NCI-H1048 (cell line): ENCODE measurements at places on chromosomes 2 and 18.

GRCh38 chr18:58753976-58754375 is 82.7 kb downstream of the MALT1 start:
- DNase-seq: no peak

GRCh38 chr2:101152272-101153076 is 1.3 kb upstream of the TBC1D8 start:
- no peak for DNase-seq

DNA sequence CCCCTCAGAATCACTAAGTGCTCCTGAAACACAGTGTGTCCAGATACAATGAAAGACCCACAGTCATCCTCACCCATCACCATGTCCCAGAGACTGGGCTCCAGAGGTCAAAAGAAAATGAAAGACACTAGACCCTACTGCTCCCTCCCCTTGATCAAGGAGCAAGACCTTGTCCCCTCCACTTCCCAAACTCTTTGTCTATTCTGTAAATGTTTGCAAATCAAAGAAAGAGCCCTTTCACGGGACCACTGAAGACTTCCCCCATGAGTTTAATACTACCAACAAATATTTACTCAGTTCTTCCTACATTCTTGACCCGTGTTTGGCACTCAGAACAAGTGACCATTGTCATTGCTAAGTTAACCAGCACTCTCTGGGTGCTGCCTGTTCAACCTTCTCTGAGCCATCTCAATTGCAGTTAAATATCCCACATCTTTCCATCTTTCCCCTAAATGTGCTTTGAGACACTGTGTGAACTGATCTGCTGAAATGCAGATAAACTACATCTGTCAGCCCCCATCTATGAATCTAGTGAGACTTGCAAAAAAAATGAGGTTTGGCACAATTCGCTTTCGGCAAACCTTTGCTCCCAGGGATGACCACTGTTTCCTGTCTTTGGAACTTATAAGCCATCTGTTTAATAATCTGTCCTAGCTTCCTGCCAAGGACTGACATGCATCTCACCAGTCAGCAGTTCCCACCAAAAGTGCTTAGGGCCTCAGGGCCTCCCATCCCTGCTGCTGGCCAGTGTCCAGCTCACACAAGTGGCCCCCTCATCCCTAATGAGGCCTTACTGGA is 170.3 kb downstream of the GFPT1 start:
- no peak for DNase-seq

GRCh38 chr2:23452853-23453420 is 68.0 kb downstream of the KLHL29 start:
- DNase-seq: no peak

DNA sequence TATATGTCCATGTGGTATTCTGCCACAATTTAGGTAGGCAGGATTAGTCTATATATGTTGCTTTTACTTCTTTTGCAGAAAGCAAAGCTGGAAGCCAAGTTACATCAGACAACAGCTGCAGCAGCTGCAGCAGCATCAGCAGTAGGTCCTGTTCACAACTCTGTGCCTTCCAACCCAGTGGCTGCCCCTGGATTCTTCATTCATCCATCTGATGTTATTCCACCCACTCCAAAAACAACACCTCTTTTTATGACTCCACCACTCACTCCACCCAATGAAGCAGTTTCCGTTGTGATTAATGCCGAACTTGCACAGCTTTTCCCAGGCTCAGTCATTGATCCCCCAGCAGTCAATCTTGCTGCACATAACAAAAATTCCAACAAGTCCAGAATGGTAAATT is 107.6 kb downstream of the BIRC6 start:
- DNase-seq: no peak

DNA sequence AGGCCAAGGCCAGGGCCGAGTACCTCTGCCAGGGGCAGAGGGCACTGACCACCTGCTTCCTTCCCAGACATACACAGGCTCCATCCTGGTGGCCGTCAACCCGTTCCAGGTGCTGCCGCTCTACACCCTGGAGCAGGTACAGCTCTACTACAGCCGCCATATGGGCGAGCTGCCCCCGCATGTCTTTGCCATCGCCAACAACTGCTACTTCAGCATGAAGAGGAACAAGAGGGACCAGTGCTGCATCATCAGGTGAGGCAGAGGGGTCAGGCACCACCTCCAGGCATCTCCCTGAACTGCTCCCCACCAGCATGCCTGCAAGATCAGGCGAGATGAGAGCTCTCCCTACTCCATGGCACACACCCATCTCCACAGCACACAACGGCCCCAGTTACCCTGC is 31.1 kb downstream of the MYO7B start:
- DNase-seq: no peak

- DNase-seq: no peak
Measured at GRCh38 chr2:69764286-69765095, 22.6 kb downstream of the ANXA4 start.

DNA sequence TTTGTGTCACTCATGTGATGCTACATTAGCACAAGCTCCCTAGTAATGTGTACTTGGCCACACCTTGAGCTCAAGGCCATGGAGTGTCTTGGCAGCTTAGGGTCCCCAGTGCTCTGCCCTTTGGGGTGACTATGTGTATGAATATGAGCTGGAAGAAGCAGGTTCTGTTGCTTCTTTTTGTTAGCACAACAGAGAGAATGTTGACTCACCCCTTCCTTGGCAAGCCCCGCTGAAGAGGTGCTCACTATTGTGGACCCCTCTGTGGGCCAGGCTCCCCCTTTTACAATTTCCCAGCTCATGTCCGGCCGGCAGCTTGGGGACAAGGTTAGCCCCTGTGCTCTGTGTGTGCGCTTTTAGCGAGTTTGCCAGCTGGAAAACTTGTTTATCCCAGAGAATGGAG is 48.1 kb downstream of the DGKD start:
- DNase-seq: no peak

DNA sequence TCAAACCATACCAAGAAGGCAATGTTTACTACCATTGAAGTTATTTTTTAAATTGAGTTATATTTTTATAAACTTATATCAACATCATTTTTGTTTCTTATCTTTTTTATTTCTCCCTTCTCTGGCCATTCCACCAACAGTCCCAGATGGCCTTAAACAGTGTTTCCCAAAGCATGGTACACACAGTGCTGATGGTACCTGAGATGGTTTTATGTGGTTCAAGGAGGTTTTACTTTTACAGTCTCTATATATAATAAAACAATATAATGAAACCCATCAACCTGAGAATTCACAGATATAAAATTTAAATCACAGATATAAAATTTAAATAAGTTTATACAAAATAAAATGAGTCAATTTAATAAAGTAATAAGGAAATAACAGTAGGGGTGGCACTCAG is 65.1 kb upstream of the MSTN start:
- no peak for DNase-seq

- DNase-seq: no peak
Measured at GRCh38 chr2:144572977-144573376, 53.1 kb upstream of the ZEB2 start.

GRCh38 chr2:171541202-171541887 is 19.1 kb downstream of the CYBRD1 start:
- no peak for DNase-seq

GRCh38 chr2:19874726-19875125 is 27.1 kb downstream of the TTC32 start:
- no peak for DNase-seq

GRCh38 chr2:110173523-110173922 is 31.3 kb downstream of the NPHP1 start:
- DNase-seq: no peak

DNA sequence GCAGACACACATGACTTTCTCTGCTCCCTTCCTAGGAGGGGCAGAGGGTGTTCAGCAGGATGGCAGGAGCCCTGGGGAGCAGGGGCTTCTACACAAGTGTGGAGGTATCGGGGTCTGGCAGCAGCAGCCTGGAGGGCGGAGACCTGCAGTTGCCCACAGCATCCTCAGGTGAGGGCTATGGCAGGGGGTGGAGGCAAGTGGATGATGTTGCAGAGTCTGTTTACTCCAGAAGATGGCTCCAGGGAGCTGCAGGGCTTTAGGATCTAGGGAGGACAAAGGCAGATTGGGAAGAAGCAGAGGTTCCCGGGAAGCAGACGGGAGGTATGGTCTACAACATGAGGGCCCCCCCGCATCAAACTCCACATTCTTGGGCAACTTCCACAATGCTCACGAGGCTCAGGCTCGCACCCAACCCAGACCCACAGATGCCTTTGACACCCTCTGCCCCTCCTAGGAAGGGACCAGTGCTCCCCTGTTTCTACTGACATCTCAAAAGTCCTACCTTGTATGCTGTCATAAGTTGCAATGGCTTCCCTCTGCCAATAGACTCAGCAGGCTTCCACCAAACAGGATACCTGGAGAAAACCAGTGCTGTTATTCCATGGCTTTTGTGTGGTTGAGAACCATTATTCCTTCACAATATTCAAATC is 12.0 kb upstream of the ATP6V1C2 start:
- DNase-seq: no peak

DNA sequence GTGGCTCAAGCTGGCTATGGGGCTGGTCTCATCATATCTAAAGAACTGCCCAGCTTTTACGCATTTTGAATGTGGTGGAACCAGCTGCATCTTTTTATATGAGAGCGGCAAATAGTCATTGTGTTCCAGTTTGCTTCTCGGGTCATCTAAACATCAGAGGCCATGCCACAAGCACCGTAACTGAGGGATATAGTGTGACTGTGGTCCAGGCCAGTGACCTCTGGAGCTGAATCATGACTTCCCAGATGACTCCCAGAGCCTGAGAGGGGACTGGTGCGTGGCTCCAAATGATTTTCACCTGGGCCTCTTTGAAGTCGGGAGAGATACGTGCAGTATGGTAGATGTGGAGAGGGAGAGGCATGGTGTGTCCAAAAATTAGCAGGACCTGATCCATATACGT is 271.0 kb downstream of the NEDD4L start:
- no peak for DNase-seq

DNA sequence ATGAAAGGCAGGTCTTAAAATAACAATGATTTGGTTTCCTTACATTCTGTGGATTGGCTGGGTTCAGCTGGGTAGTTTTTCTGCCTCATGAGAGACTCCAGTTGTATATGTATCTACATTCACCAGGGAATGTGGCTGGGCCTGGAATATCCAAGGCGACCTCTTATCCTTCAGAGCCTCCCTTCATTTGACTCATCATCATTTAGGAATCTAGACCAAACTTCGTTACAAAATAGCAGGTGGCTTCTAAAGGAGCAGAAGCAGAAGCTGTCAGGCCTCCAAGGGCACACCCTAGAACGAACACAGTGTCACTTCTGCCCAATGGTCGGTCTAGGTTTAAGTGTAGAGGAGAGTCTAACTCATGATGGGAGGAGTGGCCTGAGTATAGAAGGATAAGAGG is 204.2 kb downstream of the EN1 start:
- no peak for DNase-seq

- no peak for DNase-seq
Measured at GRCh38 chr2:182280118-182280517, 146.7 kb downstream of the PDE1A start.

GRCh38 chr2:152421521-152422370 is 86.8 kb downstream of the FMNL2 start:
- DNase-seq: no peak

- no peak for DNase-seq
Measured at GRCh38 chr2:206154197-206154596, 5.0 kb downstream of the NDUFS1 start.

DNA sequence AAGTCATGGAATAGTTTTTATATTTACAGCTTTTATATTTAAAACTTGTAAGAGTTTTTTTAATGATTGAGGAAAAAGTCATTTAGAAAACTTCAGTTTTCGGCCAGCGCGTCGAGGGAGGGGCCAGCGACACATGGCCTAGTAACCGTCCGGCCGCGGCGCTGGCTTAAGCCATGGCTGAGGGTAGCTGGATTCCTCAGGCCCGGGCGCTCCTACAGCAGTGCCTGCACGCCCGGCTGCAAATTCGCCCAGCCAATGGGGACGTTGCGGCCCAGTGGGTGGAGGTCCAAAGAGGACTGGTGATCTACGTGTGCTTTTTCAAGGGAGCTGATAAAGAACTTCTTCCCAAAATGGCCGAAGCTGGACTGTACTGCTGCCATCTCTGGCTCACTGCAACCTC is 4.9 kb upstream of the KLHL41 start:
- DNase-seq: no peak

- DNase-seq: no peak
Measured at GRCh38 chr2:178279636-178280035, 85.3 kb downstream of the OSBPL6 start.

- DNase-seq: peak; percentile 86
Measured at GRCh38 chr2:160157861-160158829, 41.9 kb downstream of the ITGB6 start.

- DNase-seq: peak; percentile 33
Measured at GRCh38 chr2:140440815-140441214, 1660.6 kb upstream of the NXPH2 start.

- DNase-seq: no peak
Measured at GRCh38 chr18:23972453-23972852, 42.1 kb upstream of the TTC39C start.

- DNase-seq: no peak
Measured at GRCh38 chr2:8394569-8395359, 287.1 kb upstream of the ID2 start.

DNA sequence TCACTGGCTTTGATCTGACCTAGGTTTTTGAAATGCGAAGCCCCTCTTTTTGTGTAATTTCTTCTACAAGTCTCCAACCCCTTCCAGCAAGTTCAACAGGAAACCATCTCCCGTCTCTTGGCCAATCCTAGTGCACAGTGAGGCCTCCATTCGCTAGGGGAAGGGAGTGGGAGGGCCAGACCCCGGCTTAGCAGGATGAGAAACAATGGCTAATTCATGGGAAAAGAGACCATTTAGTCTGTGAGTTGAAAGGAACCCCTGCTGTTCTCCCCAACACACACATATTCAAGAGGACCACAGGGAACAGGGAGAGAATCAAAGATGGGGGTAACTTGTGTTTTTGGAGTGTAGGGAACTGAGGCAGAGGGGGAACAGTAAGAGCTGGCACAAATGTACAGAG is 83.0 kb downstream of the RTN4 start:
- no peak for DNase-seq

DNA sequence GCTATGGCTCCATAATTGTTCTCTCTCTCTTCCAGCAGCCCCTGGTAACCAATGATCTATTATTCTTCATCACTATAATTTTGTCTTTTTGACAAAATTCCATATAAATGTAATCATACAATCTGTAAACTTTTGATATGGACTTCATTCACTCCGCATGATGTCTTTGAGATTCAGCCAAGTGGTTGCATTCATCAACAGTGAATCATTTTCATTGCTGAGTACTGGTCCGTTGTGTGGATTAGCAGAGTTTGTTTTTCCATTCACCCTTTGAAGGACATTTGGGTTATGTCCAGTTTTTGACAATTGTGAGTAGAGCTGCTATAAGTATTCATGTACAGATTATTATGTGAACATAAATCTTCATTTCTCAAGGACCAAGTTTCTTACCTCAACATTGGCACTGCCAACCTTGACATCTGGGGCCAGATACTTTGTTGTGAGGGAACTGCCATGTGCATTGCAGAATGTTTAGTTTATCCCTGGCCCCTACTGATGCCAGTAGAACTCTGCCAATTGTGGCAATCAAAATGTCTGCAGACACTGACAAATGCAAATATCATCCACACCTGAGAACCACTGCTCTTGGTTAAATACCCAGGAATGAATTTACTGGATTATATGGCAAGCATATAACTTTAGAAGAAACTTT is 48.4 kb upstream of the BCL2L11 start:
- DNase-seq: no peak
